ENCODE measurements at places on chromosomes 1 and 21. TPM values are rescaled to one million over a fixed set of nuclear protein-coding genes. Genes with fewer than 3 reads are reported as not detected.

The PFKL gene
- total RNA-seq = 125 TPM

DNA sequence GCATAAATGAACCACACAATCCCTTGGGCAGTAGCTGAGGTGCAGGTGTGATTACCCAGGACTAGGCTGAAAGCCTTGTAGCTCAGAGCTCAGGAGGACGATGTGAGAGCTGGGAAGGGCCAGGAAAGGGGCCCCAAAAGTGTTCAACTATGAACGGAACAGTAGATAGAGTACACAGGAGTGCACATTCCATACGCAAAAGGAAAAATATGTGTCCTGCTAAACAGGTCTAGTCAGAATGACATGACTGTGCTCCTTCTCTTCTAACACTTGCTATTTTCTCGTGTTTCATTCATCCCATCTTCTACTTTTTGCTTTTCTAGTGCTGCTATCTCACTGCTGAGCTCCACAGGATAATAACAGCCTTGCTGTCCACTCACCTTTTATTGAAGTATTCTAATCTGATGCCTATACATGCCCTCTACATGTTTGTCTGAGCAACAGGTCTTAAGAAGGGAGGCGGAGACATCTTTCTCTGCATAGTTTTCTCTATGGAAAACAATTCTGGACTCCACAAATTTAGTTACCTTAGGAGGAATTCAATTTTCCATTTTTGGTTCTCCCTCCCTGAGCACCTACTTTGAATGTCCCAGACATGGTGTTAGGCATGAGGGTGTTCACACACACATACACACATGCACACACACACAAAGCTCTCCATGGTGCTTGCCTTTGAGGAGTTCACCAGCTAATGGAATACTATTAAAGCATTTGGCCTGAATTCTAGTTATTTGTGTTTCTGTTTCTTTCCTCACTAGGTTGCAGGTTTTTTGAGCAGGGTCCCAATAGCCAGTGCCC, 3.4 kb downstream of the S100A10 start:
- DNase-seq = no peak

The ARMH1 gene
- total RNA-seq = 6.4 TPM

- DNase-seq = no peak
Observed at GRCh38 chr1:115118086-115118485, 28.8 kb upstream of the TSPAN2 start.

The IVL gene
- not detected for total RNA-seq

DNA sequence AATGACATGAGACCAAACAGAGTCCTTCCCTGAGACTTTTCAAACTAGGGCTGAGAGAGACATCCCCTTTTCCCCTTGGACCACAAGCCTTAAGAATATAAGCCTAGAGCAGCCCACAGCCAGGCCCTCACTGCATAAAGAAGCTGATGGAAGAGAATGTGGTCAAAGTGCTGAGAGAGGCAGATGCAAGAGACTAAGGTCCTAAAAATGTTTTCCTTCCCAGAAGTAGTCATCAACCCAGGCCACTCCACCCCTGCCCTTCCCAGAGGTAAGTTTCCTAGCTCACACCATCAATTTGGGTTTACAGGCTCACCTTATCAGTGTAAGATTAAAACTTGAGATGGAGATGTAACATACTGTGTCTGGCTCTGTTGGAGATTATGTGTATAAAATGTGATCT, 58.2 kb downstream of the BCAR3 start:
- DNase-seq = peak; percentile 53

- no peak for DNase-seq
Observed at GRCh38 chr1:93707956-93708355, 26.3 kb upstream of the BCAR3 start.

GRCh38 chr1:14366091-14367018, 232.1 kb upstream of the KAZN start:
- DNase-seq = peak; percentile 54

GRCh38 chr1:172903581-172904220, 147.0 kb downstream of the TNFSF18 start:
- DNase-seq = peak; percentile 88

- no peak for DNase-seq
Observed at GRCh38 chr1:241479294-241479693, 40.3 kb downstream of the FH start.

GRCh38 chr21:32807717-32808380, 36.3 kb upstream of the PAXBP1 start:
- peak; percentile 83 for DNase-seq

DNA sequence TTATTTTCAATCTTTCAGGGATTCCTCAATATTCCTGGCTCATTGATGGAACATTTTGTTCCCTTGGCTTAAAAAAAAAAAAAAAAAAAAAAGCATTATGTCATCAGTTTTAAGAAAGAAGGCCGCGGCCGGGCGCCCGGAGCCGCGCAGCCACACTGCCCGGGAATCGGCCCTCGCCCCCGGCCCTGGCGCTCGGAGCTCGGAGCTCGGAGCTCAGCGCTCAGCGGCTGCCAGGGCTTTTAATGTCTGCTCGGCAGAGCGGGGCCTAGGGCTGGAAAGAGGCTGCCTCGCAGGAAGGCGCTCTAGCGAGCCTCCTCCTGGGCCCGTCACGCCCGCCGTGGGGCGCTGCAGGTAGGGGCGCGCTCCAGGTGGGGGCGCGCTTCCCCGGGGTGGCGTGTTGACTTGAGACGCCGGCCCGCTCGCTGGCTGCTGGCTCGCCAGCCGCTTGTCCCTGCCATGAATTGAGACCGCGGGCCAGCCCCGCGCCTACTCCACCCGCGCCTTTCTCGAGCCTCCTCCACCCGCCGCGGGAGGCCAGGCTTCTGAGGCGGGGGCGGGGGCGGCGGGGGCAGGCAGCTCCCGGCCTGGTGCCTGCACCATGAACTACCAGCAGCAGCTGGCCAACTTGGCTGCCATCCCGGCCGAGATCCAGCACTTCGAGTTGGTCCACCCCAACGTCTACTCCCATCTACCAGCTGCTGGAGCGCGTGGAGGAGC, 5.4 kb upstream of the TDRD5 start:
- DNase-seq = peak; percentile 40

- DNase-seq = no peak
Observed at GRCh38 chr1:177368255-177368654, 197.5 kb downstream of the BRINP2 start.

DNA sequence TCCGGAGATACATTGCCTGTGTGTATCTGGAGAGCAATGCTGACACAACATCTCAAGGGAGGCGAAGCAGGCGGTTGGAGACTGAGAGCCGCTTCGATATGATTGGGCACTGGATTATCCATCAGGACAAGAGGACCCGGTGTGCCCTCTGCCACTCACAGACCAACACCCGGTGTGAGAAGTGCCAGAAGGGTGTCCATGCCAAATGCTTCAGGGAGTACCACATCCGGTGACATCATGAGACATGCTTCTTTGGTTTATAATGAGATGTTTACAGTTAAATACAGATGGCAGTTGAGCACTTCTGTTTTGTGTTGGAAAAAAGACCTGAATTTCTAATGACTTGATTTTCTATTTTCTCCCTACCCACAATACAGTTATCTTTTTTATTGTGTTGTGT, 12.1 kb downstream of the PGBD2 start:
- DNase-seq = no peak

Data from fibroblast of lung (primary cell).